ENCODE measurements at places on chromosomes 2 and 18. TPM values are rescaled to one million over a fixed set of nuclear protein-coding genes. Genes with fewer than 3 reads are reported as not detected.

POTEC gene
- not detected for polyA plus RNA-seq

DNA sequence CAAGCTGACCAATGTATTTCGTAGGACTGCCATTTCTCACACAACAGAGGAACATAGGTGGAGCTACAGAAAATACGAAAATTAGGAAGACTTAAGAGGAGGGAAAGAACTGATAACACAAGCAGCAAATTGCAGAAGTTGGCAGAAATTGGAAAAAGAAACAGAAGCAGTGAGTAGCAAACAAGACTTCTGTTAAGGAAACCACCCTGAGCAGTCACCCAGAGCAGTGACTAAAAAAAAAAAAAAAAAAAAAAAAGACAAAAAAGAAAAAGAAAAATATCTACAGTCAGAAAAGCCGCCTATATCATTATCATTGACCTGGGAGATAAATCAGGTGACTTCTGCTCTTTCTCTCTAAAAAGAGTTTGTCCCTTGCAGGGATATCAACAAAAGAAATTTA, 21.4 kb downstream of the STK17B start:
- no peak for DNase-seq

IFIH1 gene
- 9.2 TPM for polyA plus RNA-seq

GRCh38 chr2:130820279-130820861, 16.3 kb upstream of the ARHGEF4 start:
- DNase-seq: no peak

DNA sequence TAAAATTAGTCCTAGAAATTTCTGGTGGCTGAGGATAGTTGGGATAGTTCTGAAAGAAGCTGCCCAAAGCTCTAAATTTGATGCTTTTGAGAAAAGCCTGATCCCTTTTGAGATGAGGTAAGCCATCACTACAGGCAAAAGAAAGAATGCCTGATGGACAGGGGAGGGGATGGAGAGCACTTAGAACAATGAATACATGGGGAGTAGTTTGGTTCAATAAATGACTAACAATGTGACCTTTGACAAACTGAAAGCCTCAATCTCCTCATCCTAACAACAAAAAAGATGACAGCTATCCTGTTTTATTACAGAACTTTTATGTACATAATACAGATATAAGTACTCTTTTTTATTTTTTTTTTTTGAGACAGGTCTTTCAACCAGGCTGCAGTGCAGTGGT, 42.7 kb downstream of the GFPT1 start:
- DNase-seq: no peak

PSMA8 gene
- polyA plus RNA-seq: not detected

- DNase-seq: no peak
Measured at GRCh38 chr2:223176970-223177369, 125.0 kb downstream of the KCNE4 start.

STARD6 gene
- not detected for polyA plus RNA-seq

DNA sequence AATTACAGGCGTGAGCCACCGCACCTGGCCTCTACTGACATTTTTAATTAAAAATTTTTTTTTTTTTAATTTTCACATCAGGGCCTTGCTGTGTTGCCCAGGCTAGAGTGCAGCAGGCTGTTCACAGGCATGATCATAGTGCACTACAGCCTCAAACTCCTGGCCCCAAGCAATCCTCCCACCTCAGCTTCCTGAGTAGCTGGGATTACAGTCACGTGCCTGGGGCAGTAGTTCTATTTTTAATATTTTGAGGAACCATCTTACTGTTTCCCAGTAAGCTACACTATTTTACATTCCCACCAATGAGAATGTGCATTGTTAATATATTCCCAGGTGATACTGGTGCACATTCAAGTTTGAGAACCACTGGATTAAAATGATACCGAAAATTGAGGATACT, 92.7 kb downstream of the WDSUB1 start:
- no peak for DNase-seq

GRCh38 chr18:7370375-7370774, 139.5 kb downstream of the LRRC30 start:
- DNase-seq: peak; percentile 26

- DNase-seq: no peak
Measured at GRCh38 chr2:105404736-105405135, 5.9 kb upstream of the FHL2 start.

DNA sequence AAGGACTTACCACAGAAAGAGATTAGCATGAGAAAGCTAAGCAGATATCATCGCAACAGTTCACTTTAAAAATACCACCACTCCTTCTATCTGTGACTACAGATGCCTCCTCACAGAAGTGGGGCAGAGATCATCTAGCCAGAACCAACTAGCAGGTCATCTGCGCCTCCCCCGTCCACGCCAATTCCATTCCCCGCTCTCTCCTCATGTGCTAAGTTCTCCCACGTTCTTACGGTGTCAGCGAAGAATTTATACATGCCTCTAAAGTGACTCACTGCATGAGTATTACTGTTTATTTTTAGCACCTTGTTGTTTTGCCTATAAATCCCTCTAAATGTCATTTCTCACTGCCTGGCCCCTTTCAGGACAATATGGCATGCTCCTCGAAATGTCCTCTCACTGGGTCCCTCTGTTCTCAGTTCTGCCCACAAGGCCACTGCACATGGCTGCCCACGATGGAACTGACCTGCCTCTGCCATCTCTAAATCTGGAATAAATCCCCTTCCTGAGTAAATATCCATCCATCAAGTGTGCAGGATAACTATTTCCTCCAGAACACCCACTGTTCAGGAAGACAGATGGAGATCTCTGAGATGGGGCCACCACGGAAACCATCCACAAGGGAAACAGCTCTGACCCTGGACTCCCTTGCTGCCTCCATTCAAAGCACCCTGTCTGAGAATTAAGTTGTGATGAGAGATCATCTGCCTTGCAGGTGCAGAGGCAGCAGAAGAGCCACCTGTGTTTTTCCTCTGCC, 137.7 kb downstream of the IRS1 start:
- no peak for DNase-seq

FAM161A gene
- polyA plus RNA-seq: 31.4 TPM

MIB1 gene
- polyA plus RNA-seq: 39.6 TPM

- no peak for DNase-seq
Measured at GRCh38 chr18:44682201-44682870, 1.6 kb downstream of the SETBP1 start.

- no peak for DNase-seq
Measured at GRCh38 chr2:170468557-170468956, 246.6 kb upstream of the SP5 start.

GRCh38 chr2:231062776-231063175, 6.1 kb downstream of the PSMD1 start:
- DNase-seq: no peak

GRCh38 chr2:231159306-231159705, 34.5 kb upstream of the HTR2B start:
- no peak for DNase-seq

- DNase-seq: no peak
Measured at GRCh38 chr2:239181903-239182581, 218.8 kb downstream of the HDAC4 start.

ITGA4 gene
- polyA plus RNA-seq: 29.4 TPM

LCT gene
- 0.23 TPM for polyA plus RNA-seq

- no peak for DNase-seq
Measured at GRCh38 chr2:14428056-14428455, 204.5 kb upstream of the LRATD1 start.

GPAT2 gene
- polyA plus RNA-seq: 4.5 TPM

SP140L gene
- polyA plus RNA-seq: 11.8 TPM

GRCh38 chr2:202327858-202328257, 48.3 kb upstream of the BMPR2 start:
- no peak for DNase-seq

- no peak for DNase-seq
Measured at GRCh38 chr2:176278927-176279326, 9.7 kb downstream of the MTX2 start.

GRCh38 chr2:182924306-182924705, 57.9 kb upstream of the FRZB start:
- DNase-seq: peak; percentile 72

- DNase-seq: no peak
Measured at GRCh38 chr2:28406276-28407096, 13.8 kb downstream of the FOSL2 start.

ATG16L1 gene
- polyA plus RNA-seq: 19.1 TPM

- DNase-seq: no peak
Measured at GRCh38 chr2:57460396-57461276, 586.0 kb upstream of the VRK2 start.

- no peak for DNase-seq
Measured at GRCh38 chr2:121368155-121368554, 83.2 kb upstream of the TFCP2L1 start.

GRCh38 chr2:231785822-231786176, 446 bp upstream of the COPS7B start:
- DNase-seq: no peak

GPR75 gene
- 4.6 TPM for polyA plus RNA-seq

- no peak for DNase-seq
Measured at GRCh38 chr2:15377202-15377601, 183.9 kb downstream of the NBAS start.

HOXD3 gene
- polyA plus RNA-seq: 0.21 TPM

DNA sequence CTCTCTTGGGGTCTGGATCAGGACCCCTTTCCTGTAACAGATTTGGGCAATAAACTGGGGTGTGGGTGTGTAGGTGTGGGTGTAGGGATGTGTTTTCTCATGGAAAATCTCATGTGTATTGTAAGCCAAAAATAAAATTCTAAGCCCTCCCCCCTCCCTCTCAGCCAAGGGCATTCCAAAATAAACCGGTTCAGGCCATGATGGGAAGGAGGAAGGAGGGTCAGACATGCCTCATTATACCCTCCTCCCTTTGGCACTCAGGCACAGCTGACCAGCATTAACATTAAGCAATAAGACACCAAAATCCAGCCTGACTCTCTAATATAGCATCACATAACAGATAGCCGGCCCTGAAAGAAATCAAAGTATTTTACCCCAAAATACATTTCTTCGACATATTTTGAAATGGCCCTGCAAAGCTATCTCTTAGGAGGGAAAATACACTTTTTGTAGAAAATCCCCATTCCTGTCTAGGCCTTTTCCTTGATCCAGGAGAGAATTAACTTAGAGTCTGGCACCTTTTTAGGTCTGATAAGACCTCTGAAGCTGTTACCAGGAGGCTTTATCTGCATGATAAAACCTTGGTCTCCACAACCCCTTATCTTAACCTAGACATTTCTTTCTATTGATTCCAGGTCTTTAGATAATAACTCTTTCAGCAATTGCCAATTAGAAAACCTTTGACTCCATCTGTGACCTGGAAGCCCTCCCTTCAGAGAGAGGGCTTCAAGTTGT, 128.7 kb upstream of the COL5A2 start:
- DNase-seq: no peak

ATP6V1C2 gene
- polyA plus RNA-seq: 2.5 TPM

DNA sequence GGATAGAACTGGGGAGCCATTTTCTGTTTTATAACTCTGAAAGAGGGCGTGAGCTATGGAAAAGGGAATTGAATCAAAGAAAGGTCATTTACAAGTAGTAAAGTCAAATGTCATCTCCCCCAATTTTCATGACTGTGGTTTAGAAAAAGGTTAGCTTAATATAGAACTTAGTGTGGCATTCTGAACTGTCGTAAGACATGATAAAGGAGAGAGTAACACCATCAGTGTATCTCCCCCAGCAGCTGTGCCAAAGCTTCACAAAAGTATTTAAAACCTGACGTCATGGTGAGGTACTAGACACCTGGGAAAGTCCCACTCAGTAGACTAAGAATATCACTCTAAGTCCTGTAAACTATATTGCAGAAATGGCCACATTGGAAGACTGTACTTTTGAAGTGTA, 5.8 kb upstream of the IKZF2 start:
- no peak for DNase-seq

LNPK gene
- 43.0 TPM for polyA plus RNA-seq

Data from right lung (tissue), 10 donors.